Adipocyte (in vitro differentiated cells): ENCODE measurements at places on chromosomes 5 and 9.

DNA sequence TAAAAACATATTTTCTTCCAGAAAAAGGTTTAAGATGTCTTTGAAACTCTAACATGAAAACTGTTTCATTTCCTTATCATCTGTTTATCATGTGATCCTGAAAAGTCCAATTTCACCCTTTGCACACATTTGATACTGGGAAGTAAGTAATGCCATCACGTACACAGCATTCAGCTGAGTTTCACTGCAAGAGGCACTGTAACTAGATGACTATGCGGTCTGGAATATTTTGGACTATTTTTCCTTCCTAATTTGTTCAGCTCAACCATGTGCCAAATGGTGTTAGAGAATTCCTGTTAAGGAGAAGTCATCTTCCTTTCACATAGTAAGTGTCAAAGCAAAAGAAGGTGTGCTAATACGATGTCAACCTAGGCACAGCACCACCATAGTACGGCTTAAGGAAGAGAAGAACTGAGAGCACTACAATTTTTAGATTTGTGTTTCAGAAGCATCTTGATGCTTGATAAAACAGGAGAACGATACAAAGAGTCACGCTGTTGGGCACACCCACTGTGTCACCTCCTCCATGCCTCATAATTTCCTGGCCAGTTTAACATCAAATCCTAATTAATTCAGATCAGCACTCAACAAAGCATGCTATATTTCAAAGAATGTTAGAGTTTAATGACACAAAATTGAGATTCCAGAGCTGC is 77.5 kb downstream of the GNAQ start:
- DNase-seq, result no peak

DNA sequence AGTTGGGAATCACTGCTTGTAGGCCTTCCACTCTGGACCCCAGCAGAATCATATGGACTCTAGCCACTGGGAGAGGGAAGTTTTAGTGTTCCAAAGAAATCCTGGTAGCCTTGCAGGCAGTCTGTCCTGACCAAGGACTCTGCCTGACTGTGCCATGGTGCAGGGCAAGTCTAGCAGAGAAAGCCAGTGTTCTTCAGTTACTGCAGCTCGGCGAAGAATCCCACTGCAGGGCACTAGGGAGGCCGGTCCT is 20.3 kb upstream of the MATR3 start:
- no peak for DNase-seq

GRCh38 chr5:105807290-105807689 is 1863.4 kb downstream of the EFNA5 start:
- peak; percentile 65 for DNase-seq

DNA sequence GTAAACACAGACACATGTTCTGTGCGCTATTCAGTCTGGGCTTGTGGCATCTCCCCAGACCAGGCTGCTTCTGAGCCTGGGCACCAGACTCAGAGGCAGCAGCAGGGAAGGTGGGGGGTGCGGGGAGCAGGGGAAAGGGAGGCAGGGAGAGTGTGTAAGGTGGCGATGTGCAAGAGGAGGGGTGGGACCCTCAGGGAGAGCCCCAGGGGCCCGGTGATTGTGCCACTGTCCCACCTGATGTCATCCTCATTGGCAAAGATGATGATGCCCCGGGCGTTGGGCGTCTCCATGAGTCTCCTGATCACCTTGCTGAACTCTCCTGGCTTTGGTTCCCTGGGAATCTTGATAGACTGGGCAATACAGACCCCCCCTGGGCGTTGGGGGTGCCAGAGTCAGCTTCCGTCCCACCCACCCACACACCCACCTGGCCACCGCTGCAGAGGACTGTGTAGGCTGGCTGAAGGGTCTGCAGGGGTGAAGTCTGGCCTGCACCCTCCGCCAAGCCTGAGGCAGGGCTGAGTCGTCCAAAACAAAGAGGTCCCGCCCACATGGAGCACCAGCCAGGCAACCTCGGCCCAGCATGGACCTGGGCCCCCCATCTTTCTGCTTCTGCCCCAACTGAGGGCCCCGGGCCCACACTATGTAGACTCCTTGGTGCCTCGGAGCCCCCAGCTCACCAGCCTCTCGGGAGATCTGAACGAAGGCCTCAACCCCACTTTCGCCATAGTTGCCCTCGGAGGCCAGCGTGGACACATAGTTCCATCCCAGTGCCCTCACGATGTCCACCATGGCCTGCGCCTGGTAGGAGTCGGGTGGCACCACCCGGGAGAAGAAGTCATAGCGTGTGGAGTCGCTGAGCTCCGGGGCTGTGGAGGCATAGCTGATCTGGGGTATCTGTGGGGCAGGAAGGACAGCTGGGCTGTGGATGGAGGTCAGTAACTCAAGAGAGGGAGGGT is 3.7 kb downstream of the GRM6 start:
- DNase-seq, result no peak

DNA sequence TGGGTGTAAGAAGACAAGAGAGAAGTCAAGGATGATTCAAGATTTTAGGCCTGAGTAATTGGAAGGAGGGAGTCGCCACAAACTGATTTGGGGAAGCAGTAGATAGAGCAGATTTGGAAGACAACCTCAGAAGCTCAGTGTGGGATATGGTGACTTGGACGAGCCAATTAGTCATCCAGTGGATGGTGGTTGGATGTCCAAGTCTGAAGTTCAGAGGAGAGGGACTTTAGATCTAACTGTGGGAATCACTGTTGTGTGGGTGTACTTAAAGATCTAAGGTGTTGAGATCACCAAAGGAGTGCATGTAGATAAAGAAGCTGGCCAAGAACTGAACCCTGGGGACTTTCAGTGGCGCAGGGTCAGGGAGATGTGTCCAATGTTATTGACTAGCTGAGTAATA is 2.2 kb downstream of the IDNK start:
- no peak for DNase-seq

GRCh38 chr9:124202447-124202971 is 55.2 kb upstream of the NEK6 start:
- DNase-seq, result no peak

GRCh38 chr5:137199966-137200365 is 299.2 kb downstream of the SPOCK1 start:
- peak; percentile 66 for DNase-seq

GRCh38 chr5:2141254-2142000 is 258.7 kb upstream of the IRX4 start:
- DNase-seq, result no peak

- no peak for DNase-seq
Measured at GRCh38 chr9:71485326-71485725, 283.0 kb downstream of the CEMIP2 start.

DNA sequence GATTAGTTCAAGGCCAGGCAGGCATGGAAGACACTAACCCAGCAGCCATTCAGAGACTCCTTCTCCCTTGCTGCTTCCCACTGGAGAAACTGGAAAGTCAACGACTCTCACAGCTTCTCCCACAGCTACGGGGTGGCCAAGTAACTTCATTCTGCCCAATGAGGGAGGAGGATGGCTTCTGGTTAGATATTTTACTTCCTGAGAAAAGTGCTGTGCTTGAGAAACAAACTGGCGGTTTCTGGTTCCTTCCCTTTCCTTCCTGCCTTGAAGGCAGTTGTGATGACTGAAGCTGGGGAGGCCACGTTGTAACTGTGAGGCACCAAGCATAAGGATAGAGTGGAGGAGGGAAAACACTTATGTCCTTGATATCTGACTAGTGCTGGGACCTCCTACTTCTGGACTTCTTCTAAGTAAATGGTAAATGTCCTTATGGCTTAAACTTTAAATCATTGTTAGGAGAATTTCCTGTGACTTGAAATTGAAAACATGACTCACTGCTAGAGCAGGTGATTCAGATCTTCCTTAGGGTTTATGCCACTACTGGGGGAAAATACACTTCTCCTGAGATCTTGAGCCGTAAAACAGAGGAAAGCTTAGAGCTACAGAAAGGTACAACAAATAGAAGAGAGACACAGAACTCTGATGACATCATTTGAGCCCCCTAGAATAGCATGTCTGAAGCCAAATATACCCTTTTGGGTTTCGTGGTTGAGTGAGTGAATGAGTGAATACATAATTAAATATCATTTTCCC is 3.1 kb upstream of the GNPDA1 start:
- peak; percentile 28 for DNase-seq

DNA sequence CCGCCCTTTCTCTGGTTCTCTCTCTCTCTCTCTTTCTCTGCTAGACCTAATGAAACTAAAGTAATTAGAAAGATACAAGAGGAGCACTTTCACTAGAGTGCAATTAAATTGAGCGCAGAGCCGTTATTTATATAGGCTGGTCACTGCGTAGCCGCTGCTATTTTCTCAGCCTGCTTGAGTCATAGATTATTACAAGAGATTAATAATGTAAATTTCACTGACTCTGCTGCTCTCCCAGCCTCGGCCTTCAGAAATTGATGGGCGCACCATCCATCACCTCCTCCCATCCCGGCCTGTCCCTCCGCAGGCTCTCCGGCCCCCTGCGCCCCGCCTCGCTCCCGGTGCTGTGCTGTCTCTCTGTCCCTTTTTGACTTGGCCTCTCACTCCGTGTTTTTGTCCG is 268.0 kb upstream of the MVB12B start:
- DNase-seq, result no peak

- DNase-seq, result no peak
Measured at GRCh38 chr5:57302164-57302563, 128.3 kb downstream of the GPBP1 start.

- no peak for DNase-seq
Measured at GRCh38 chr9:92032891-92033290, 82.3 kb downstream of the SPTLC1 start.

GRCh38 chr9:130430734-130431535 is 13.8 kb upstream of the ASS1 start:
- DNase-seq, result no peak

DNA sequence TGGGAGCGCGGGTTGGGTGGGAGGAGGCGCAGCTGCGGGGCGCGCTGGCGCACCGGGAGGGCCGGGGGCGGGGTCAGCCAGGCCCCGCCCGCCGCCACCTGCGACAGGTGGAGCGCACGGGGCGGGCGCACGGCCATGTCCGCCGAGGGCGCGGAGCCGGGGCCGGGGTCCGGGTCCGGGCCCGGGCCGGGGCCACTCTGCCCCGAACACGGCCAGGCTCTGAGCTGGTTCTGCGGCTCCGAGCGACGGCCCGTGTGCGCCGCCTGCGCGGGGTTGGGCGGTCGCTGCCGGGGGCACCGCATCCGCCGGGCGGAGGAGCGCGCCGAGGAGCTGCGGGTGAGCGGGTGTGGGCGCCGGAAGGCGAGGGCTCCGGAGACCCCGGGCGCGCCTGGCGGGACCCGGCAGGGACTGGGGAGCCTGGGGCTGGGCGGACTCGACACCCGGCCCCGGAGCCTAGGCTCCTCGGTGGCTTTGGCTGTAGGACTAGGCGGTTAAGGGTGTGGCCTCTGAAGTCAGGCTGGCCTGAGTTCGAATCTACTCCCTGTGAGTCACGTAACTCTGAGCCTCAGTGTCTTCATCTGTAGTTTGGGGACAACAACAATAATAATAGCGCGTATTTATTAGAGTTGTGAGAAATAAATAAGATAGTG is at the start of gene BSPRY:
Gene BSPRY (plus strand): TSS at position 97 of the 650 bp plus-strand sequence. CDS start 39 bp downstream, at position 136.
- no peak for DNase-seq

DNA sequence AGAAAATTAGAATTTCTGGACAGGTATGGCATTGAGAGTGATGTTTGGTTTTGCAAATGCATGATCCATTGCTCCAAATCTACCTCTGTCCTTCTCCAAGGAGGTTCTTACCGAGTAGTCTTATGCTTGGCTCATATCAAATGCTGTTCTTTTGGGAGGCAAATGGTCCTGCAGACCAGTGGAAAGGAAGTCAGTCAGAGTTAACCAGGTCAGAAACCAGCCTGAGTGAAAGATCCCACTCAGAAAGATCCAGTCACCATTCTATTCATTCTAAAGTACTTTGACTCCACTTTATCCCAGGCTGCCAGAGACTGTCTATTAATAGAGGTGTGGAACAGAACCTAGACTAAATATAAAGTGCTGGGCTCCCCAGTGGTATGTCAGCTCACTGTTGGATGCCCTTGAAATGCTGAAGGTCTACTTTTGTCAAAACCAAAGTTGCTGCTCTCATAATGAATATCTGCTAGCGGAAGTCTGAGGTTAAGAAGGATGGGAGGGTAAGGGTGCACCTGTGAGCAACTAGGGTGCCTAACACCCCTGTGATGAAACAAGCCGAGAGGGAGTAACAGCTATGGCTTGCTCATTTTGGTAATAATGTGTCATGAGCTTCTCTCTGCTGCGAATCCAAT is 302.2 kb downstream of the ZNF608 start:
- DNase-seq, result no peak

GRCh38 chr5:50667023-50667652 is 701 bp downstream of the PARP8 start:
- peak; percentile 78 for DNase-seq

DNA sequence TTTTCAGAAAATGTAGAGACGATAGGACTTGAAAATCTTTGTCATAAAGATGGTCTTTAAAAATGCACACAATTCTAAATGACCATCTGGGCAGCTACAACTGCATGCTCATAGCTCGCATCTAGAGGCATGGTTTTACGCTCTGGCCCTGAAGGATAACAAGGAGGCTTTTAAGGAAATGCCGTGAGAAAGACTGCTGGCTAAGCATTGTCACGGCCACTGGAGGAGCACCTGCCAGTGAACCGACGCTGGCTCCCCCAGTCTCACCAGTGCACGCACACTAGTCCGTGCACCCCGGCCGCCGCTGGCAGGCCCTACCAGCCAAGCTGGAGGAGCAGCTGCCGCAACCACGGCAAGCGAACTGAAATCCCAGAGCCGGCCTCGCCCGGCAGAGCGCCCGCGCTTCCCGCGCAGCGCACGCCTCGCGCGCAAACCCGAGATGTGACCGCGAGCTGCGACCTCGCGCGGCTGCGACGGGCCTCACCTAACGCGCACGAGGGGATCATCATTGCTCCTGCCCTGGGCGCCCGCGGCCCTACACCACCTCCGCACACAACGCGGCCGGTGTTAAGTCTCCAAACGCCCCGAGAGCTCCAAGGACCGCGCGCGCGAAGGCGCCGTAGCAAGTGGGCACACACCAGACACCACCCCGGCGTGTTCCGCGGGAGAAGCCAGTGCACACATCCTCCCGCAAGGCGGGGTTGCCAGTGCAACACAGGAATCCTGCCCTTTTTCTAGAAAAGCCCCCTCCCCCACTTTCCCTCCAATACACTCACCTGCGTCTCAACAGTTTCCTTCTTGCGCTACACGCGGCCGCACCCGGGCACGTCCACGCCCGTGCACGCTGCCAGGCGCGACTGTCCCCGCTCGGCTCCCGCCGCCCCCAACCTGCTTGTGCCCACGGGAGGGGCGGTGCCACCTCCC is 5.3 kb downstream of the ELAVL2 start:
- DNase-seq, result peak; percentile 3

- DNase-seq, result peak; percentile 27
Measured at GRCh38 chr5:74516211-74516636, 124.3 kb downstream of the ENC1 start.

DNA sequence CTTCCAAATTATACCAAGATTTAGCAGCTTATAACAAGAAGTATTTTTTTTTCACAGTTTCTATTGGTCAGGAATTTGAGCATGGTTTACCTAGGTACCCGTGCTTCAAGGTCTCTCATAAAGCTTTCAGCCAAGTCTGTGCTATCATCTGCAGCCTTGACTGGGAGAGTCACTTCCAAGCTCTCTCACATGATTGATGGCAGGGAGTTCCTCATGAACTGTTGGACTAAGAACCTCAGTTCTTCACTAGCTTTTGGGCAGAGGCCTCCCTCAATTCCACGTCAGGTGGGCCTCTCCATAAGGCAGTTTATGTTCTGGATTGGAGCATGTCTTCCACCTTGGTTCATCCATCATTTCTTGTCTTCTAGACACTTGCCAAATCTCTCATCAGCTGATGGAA is 39.9 kb upstream of the APC start:
- no peak for DNase-seq
